ENCODE measurements at places on chromosomes 13 and 19.

DNA sequence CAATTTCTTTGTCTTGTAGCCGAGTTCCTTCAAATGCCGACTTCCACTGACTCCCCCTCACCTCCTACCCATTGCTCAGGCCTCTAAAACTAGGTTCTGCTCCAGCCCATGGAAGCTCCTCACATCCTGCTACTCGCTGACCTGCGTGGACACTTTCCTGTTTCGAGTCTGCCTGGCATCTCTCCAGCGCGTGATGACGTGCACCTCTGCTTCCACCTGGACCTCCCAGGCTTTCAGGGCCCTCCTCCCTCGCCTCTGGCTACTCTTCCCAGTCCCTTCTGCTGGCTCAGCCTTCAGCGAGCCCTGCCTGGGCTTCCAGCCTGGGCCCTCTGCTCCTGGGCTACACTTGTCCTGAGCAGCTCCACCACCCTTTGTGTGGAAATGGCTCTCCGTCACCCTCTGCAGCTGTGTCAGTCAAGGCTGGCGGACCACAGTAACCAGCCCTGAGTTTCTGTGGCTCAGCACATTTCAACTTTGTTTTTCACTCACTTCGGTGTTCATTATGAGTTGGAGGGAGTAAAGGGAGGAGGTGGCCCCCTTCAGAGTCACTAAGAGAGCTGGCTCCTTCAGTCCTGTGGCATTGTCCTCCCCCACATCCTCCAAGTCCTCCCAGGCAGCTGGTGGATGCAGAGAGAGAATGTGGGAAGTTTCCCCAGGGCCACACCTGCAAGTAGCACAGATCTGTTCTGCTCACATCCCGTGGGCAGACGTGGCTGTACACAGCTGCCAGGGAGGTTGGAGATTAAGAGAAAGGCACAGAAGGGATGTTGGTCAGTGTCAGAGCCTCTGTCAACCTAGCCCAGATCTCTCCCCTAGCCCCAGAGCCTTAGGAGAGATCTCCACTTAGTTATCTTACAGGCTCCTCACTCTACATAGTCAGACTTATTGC, 49.4 kb downstream of the SERP2 start:
- DNase-seq, result no peak

DNA sequence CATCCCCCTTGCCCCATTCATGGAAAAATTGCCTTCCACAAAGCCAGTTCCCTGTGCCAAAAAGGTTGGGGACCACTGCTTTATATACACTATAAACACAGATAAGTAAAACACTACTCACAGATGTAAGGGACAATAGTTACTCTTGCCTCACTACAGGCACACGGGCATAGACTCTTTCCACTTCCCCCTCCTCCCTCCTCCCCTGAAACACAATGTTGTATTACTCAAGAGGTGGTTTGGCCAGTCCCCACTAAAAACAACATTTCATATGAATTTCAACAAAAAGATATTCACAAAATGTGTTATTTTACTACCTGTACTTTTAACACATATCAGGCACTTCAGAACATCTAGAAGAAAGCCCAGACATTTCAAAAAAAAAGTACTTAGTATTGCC, 45.1 kb downstream of the EPSTI1 start:
- DNase-seq, result no peak

DNA sequence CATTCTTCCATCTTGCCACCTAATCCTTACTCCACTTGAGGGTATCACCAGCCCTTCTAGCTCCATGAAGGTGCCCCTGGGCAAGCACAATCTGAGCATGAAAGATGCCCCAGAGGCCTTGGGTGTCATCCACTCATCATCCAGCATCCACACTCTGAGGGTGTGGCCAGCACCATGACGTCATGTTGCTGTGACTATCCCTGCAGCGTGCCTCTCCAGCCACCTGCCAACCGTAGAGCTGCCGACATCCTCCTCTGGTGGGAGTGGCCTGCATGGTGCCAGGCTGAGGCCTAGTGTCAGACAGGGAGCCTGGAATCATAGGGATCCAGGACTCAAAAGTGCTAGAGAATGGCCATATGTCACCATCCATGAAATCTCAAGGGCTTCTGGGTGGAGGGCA, 3.1 kb upstream of the KLK3 start:
- DNase-seq, result no peak

DNA sequence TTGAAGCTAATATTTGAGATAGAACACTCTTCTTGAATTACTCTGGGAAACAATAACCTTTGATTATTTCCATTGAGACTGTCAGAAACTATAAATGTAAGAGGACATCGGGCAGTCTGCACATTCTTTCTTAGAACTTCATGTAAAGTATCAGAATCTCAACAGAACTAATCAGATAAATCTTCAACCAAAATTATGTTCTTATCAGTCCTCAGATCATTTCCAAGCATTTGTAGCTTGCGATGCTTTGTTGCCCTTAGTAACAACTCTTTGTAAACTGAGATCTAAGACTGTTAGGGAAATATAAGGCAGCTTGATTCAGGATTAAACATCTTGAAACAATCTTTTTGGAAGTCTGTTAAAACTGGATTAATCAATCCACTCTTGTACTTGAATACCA, 70.3 kb downstream of the FNDC3A start:
- no peak for DNase-seq

DNA sequence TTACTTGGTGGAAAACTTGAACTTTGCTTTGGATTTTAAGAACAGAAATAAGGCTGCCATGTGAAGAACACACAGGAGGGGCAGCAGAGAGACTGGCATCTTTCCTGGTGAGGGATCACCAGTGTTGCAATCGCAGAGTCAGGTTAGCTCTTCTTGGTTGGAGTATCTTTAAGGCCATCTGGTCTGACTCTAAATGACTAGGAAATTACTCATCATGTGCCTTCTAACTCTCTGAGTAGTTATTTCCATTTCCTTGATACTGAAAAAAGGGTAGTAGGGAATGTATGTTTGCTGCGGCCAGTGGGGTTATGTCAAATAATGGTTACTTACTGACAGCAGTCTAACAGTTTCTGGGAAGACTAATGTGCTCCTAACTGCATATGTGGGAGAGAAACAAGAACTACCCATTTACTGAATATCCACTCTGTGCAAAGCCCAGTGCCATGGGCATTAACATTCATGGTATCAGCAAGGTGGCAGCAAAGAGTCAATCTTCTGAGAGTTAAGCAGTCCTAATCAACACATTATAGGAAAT, 122.1 kb downstream of the COG6 start:
- DNase-seq, result no peak

- peak; percentile 23 for DNase-seq
Observed at GRCh38 chr13:46341112-46341711, 45.8 kb downstream of the RUBCNL start.

- DNase-seq, result peak; percentile 66
Observed at GRCh38 chr13:97367016-97367822, 66.8 kb upstream of the RAP2A start.

GRCh38 chr13:107367258-107367657, 799.3 kb upstream of the ARGLU1 start:
- DNase-seq, result no peak

DNA sequence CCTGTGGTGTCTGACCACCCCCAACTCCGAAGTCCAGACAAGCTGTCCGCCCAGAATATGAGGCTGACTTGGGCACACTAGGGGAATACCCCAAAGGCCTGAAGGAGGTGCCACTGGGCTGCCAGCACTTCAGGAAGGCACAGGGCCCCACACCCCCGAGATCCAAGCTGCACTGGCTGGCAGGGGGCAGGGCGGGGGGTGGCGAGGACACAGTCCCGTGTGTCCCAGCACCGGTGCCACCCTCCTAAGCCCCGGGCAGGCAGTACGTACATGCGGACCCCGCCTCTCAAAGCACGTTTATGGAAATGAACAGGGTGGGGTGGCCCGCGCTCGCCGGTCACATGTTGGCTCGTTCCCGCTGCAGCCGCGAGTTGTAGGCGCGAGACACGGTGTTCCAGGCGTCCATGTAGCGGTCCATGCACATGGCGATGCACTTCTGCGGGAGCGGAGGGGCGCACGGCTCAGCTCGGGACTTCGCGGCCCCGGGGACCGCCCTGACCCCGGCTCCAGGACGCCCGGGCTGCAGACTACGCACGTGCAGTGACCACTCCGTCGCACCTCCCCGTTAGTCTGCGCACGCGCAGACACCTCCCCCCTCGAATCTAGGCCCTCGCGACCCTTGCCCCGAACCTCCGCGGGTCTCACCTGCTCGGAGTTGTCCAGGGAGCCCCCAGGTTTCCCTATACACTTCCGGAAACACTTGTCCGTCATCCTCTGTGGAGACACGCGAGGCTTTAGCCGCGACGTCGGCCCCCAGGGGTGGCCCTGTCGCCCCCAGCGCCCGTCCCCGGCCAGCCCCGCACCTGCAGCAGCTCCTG, 566 bp downstream of the TIMM13 start:
- peak; percentile 59 for DNase-seq

GRCh38 chr13:66138172-66138811, 1091.8 kb downstream of the PCDH9 start:
- no peak for DNase-seq

- DNase-seq, result no peak
Observed at GRCh38 chr19:51676566-51677083, 16.5 kb upstream of the SPACA6 start.

DNA sequence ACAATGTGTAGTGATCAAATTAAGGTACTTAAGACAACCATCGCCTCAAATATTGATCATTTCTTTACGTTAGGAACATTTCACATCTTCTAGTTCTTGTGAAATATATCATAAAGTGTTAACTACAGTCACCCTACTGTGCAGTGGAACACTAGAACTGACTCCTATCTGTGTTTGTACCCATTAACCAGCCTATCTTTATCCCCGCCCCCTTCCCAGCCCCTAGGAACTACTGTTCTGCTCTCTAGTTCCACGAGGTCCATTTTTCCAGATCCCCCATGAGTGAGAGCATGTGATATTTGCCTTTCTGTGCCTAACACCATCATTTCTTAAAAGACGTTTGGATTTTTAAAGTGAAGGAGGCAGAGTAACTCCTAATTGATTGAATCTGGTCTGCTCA, 24.4 kb upstream of the GGACT start:
- no peak for DNase-seq

DNA sequence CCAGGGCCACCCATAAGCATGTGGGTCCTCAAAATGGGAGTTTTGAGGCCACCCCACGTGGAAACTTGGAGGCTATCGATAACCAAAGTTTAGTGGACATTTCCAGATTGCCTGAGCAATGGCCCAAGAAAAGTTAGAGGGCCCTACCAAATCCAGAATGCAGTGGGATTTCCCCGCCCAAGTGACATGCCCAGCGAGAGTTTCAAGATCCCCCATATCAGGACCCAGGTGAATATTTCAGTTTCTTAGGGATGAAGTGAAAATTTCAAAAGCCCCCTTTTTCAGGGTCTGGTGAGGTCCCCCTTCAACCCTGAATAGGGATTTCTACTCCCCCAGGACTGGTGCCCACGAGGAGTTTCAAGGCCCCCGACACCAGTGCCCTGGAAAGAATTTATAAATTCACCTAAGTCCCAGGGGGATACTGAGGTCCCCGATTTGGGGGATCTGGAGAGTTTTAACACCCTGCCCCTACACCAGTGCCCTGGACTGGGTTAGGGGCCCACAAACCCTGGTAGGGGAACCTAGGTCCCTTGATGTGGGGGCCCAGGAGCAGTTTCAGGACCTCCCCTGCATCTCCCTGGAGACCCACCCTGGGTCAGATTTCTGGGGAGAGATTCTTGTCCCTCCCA, 695 bp downstream of the BST2 start:
- DNase-seq, result no peak

DNA sequence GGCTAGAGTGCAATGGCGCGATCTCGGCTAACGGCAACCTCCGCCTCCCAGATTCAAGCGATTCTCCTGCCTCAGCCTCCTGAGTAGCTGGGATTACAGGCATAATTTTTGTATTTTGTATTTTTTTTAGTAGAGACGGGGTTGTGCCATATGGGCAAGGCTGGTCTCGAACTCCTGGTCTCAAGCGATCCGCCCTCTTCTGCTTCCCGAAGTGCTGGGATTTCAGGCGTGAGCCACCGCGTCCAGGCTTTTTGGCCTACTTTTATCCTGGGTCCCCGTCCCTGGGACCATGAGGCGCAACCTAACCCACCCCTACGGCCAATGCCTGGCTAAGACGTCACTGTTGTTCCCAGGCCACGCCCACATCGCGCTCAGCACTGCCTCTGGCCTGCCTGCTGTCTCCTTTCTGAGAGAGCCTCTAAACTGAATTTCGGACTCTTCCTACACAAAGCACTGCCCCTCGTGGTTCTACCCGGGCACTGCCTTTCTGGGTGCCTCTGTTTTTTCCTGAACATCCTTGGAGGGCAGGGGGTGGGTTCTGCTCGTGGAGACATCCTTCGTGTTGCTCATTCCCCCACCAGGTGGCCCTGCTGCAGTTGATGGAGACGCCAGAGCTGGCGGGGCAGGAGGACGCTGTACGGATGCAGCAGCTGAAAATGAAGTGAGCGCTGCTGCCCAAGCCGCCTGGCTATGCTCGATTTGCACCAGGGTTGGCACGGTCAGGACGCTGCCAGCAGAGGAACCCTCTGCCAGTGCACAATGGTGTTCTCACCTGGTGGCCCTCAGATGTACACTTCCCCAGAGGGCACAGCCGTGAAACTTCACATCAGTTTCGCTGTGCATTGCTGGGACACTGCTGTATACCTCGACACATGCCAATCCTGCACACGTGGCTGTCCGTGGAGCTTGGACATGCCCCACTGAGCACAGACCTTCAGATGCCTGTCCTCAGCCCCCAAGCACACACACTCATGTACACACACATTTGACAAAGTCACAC, 2.0 kb downstream of the REX1BD start:
- DNase-seq, result no peak

DNA sequence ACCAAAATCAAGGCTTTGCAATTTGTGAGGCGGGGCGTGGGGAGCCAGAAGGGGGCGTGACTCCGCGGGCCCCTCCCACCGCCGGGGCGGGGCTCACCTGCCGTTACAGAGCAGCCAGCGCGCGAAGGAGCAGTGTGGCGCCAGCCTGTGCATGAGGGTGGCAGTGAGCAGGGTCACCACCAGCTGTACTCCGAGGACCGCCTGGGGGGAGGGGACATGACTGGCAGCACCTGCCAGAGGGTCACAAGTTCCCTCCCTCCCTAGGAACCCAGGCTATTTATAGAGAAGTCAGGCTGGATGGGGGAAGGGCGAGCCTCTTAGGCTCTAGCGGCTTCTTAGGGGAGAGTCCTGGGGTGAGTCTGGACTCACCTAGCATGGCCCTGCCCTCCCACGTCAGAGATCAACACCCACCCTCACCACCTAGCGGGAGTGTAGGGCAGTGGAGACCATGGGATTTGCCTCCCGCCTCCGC, 3.6 kb downstream of the TMEM161A start:
- DNase-seq, result no peak

DNA sequence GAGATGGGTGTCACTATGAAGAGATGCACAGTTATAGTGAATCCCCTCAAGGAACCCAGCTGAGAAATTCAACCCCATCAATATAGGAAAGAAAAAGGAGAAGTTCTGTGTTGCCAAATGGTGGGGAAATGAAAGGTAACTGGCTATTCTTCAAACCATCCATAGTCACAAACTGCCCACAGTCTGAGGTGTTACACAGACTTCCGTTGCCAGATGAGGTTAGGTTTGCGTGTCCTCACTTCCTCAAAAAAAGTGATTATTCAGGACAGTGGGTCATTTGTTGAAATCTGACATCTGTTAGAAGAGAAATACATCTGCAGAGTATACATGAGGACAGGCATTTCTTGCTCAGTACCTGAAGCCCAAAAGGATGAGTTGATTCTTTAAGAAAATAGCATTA, 9.0 kb downstream of the SIGLEC5 start:
- no peak for DNase-seq

GRCh38 chr13:41985788-41986508, 25.0 kb upstream of the VWA8 start:
- DNase-seq, result peak; percentile 42
